IMR-90 (cell line): ENCODE measurements at places on chromosomes 2 and 18. TPM values are rescaled to one million over a fixed set of nuclear protein-coding genes. Genes with fewer than 3 reads are reported as not detected.

CRACDL gene
- not detected in 2 replicates for total RNA-seq

ST8SIA3 gene
- total RNA-seq, result not detected in 2 replicates

- H3K27me3 ChIP-seq, result no peaks in the 10 kb centered on the region
- peak overlapping the region; percentile 87 for H3K4me3 ChIP-seq
- H3K27ac ChIP-seq, result peak overlapping the region; percentile 87
Measured at GRCh38 chr2:158967731-158968395, 577 bp upstream of the TANC1 start.

GRCh38 chr18:48624856-48625255, 86.0 kb downstream of the CTIF start:
- H3K4me3 ChIP-seq, result no peak overlapping the region
- H3K36me3 ChIP-seq, result peaks cover 14% of the 10 kb centered on the region
- peaks cover 51% of the 10 kb centered on the region for H3K4me1 ChIP-seq
- DNase-seq, result no peak
- H3K27me3 ChIP-seq, result no peaks in the 10 kb centered on the region

DNA sequence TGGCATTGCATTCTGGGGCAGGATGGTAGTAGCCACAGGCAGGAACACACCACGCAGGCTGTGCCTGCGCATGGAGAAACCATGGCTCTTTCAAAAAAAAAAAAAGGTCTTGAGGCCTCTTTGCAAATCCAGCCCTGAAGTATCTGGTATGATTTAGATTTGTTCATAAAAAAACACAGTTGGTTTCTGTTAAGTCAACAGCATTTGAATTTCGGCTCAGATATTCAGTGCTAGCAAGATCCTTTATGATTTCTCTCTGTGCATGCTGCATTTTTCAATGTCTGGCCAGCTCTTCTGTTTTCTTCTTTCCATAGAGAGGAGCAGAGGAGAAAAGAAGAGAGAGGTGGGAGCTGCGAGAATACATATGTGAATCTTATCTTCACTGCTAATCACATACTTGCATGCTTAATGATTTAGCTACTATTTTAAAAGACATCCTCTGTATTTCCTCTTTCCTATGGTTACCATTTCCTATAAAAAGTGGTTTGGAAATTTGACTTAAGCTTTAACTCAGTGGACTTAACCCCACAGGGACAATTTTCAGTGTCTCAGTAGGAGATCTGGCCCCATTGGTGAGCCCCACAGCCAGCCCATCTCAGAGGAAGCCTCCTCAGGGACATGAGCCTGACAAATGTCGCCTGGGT, 214.3 kb upstream of the APCDD1 start:
- H3K27me3 ChIP-seq, result peaks cover 7% of the 10 kb centered on the region; the same call in 1 of the 2 replicates
- no peak overlapping the region for H3K27ac ChIP-seq
- no peak overlapping the region for H3K4me3 ChIP-seq
- peaks cover 4% of the 10 kb centered on the region; the same call in 1 of the 2 replicates for H3K4me1 ChIP-seq
- H3K36me3 ChIP-seq, result no peaks in the 10 kb centered on the region

- no peaks in the 10 kb centered on the region for H3K4me1 ChIP-seq
- no peak overlapping the region for H3K4me3 ChIP-seq
- H3K36me3 ChIP-seq, result no peaks in the 10 kb centered on the region
- H3K27me3 ChIP-seq, result no peaks in the 10 kb centered on the region
- no peak for DNase-seq
Measured at GRCh38 chr2:50018292-50018691, 864.0 kb upstream of the FSHR start.

- no peak overlapping the region for H3K27ac ChIP-seq
- H3K4me1 ChIP-seq, result peaks cover 2% of the 10 kb centered on the region; the same call in 1 of the 2 replicates
- DNase-seq, result peak; percentile 31
- H3K4me3 ChIP-seq, result no peak overlapping the region
Measured at GRCh38 chr18:45007531-45007930, 326.8 kb downstream of the SETBP1 start.
